ENCODE measurements at places on chromosomes 5 and 9. TPM values are rescaled to one million over a fixed set of nuclear protein-coding genes. Genes with fewer than 3 reads are reported as not detected.

Gene HAPLN1
- total RNA-seq: not detected

- DNase-seq: no peak
Observed at GRCh38 chr5:4630031-4630430, 510.1 kb upstream of the ADAMTS16 start.

DNA sequence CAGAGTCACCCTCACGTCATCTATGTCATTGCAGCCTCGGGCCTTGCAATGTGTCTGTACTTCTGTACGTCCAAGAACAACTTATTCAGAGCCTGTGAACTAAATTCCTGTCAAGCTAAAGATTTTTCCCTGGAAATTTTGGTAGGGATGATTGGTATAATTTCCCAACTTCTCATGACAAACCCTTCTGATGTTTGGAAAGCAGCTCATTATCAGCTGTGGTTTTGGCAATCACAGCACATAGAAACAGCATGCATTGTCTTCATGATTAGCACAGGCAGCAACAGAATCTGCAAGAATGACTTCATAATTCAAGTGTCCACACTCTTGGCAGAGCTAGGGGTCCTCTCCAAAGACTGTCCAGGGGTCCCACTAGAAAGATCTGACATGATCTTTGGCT, 49.5 kb downstream of the APBA1 start:
- no peak for DNase-seq

DNA sequence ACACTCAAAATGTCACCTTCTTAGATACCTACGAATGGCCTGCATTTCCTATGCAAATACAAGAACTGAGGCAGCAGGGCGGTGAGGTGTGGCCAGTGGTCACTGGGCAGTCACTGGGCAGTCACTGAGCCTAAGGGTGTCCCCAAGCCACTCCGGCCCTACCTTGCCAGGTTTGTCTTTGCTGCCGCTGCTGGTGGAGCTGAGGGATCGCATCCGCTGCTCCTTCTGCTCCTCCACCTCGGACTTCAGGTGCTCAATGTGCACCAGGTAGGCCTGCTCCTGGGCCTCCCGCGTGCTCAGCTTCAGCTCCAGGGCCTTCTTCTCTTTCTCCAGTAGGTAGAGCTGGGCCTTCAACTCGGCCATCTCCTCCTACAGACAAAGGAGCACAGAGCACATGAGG, 72.3 kb downstream of the DCP2 start:
- no peak for DNase-seq

- DNase-seq: no peak
Observed at GRCh38 chr5:88665750-88666215, 217.2 kb downstream of the MEF2C start.

DNA sequence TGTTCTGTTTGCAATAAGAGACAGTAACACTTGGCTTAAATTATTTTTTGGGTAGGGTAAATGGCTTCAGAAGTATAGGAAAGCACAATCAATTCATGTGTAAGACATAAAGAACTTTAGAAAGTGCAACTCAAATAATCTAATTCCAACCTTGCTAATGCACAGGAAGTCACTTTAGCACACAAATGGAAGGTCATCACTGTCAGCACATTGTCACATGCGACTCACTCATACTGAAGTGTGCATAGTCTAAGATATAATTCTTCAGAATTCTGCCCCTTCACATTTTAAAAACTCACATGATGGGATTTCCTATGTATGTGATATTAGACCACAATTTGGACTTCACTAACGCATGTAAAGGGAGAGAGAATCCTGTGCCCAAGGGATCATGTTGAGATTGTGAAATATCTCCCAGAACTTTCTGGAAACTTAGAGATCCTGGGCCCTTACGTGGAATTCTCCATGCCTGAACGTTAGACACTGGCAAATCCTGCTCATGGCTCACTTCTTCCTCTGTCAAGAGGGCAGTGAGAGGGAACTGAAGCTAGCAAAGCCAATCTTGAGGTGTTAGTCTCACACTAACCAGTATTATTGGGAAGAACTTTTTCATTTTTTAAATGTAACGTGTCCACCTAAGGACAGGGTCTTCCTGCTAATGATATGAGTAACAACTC, 403.2 kb upstream of the PTGER4 start:
- no peak for DNase-seq

Gene IFNA5
- total RNA-seq: not detected
